ENCODE measurements at places on chromosomes 12 and 14.

DNA sequence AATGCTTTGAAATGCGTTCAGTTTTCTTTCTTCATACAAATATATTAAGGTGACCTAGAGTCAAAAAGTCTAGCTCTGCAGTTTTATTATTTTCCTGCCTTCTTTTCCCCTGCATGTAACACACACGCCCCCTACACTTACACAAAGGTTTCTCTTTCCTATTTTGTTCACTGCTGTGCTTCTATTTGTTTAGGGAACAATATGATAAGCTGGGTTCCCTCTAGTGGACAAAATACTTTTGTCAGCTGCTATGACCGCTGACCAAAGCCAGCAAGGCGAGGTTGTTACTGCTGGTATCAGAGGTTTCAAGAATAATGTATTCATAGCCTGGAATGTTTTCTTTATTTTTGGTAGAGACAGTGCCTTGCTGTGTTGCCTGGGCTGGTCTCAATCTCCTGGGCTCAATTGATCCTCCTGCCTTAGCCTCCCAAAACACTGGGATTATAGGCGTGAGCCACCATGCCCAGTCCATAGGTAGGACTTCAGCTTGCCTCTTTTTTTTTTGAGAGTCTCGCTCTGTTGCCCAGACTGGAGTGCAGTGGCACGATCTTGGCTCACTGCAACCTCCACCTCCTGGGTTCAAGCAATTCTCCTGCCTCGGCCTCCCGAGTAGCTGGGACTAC is 33.4 kb downstream of the FNTB start:
- H3K36me3 ChIP-seq, result peaks cover 19% of the 10 kb centered on the region
- H3K27me3 ChIP-seq, result no peaks in the 10 kb centered on the region
- H3K4me1 ChIP-seq, result peaks cover 11% of the 10 kb centered on the region
- DNase-seq, result no peak

DNA sequence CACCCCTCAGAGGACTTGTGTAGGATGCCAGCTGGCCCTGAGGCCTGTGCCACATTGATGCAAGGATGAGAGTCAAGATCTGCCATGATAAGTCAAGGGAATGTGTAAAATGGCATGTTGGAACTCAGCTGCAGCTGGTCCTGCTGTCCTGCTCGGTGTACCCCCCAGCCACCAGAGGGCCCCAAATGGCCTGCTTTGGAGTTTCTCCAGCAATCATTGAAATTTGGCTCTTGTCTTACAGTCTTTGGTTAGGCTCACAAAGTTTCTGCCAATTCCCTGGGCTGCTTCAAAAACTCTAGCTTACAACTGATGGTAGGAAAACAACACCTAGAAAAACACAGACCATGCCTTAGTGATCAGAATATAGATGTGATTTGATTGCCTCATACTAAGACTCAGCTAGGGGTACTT is 76.8 kb downstream of the HSD17B6 start:
- H3K27ac ChIP-seq, result no peak overlapping the region
- H3K27me3 ChIP-seq, result no peaks in the 10 kb centered on the region
- H3K4me1 ChIP-seq, result peaks cover 54% of the 10 kb centered on the region

GRCh38 chr12:4443616-4444015 is 2.0 kb downstream of the FGF6 start:
- H3K36me3 ChIP-seq, result no peaks in the 10 kb centered on the region
- H3K4me3 ChIP-seq, result no peak overlapping the region
- H3K27ac ChIP-seq, result no peak overlapping the region
- DNase-seq, result no peak
- no peaks in the 10 kb centered on the region for H3K4me1 ChIP-seq

GRCh38 chr14:54854181-54854580 is 48.4 kb downstream of the GCH1 start:
- no peak for DNase-seq
- no peak overlapping the region for H3K27ac ChIP-seq
- H3K27me3 ChIP-seq, result no peaks in the 10 kb centered on the region
- H3K36me3 ChIP-seq, result no peaks in the 10 kb centered on the region
- H3K4me1 ChIP-seq, result no peaks in the 10 kb centered on the region
- H3K4me3 ChIP-seq, result no peak overlapping the region

DNA sequence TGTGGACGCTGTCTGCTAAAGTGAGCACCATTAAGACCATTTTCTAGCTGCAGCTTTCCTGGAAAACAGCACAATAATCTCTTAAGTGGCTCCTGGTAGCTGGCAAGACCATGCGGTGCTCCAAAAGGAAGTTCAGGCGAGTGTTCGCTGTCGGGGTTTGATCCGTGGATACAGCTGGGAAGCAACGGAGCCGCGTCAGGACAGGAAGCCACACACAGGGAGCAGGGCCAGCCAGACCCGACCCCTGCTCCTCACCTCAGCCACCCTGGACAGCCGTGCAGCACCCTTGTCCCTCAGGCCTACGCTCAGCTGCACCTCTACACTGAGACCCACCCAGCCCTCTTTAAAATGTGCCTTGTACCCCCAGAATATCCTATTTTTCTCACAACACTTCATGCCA is 19.4 kb downstream of the ZFYVE21 start:
- H3K27me3 ChIP-seq, result no peaks in the 10 kb centered on the region
- peaks cover 45% of the 10 kb centered on the region for H3K4me1 ChIP-seq
- peak; percentile 68 for DNase-seq
- H3K27ac ChIP-seq, result peak overlapping the region; percentile 83
- no peak overlapping the region for H3K4me3 ChIP-seq

GRCh38 chr14:30158299-30158698 is 230.7 kb upstream of the PRKD1 start:
- H3K27ac ChIP-seq, result no peak overlapping the region
- no peaks in the 10 kb centered on the region for H3K27me3 ChIP-seq
- H3K4me1 ChIP-seq, result no peaks in the 10 kb centered on the region
- no peaks in the 10 kb centered on the region for H3K36me3 ChIP-seq

- no peak within 1 kb of the TSS for H3K4me3 ChIP-seq
- H3K27ac ChIP-seq, result no peak within 1 kb of the TSS
- no peaks in the 10 kb centered on the region for H3K36me3 ChIP-seq
- no peaks in the 10 kb centered on the region for H3K27me3 ChIP-seq
- no peaks in the 10 kb centered on the region for H3K4me1 ChIP-seq
- no peak for DNase-seq
Measured at GRCh38 chr12:133235401-133236112, at the start of gene ANHX. ANHX (minus strand) TSS chr12:133235877; CDS start chr12:133234356, 1,521 bp downstream.

GRCh38 chr14:36021030-36021422 is 155.5 kb downstream of the PTCSC3 start:
- H3K36me3 ChIP-seq, result no peaks in the 10 kb centered on the region
- H3K27ac ChIP-seq, result no peak overlapping the region
- H3K4me1 ChIP-seq, result no peaks in the 10 kb centered on the region
- H3K27me3 ChIP-seq, result no peaks in the 10 kb centered on the region
- H3K4me3 ChIP-seq, result no peak overlapping the region

GRCh38 chr14:48725051-48725734 is 861.0 kb downstream of the RPS29 start:
- H3K4me1 ChIP-seq, result peaks cover 7% of the 10 kb centered on the region
- H3K36me3 ChIP-seq, result no peaks in the 10 kb centered on the region
- H3K4me3 ChIP-seq, result no peak overlapping the region

Measured in tibial artery (tissue), 4 donors.